NCI-H524 (cell line): ENCODE measurements at places on chromosomes 2 and 18.
A peak's percentile ranks its signal among the peaks of the same experiment; 100 is the strongest.

GRCh38 chr2:11621410-11621809 lies 48.6 kb downstream of the NTSR2 start:
- no peak for DNase-seq

DNA sequence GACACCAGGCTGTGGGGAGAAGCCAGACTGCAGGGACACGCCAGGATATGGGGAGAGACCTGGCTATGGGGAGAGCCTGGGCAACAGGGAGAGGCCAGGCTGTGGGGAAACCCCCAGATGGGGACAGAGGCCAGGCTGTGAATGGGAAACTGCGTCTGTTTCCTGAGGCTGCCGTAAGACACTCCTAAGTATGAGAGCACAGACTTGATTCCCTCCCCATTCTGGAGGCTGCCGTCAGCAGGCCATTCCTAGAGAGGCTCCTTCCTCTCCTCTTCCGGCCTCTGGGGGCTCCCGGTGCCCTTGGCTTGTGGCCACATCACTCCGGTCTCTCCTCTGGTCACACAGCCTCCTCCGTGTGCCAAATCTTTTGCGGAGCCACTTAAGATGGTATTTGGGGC lies 32.3 kb downstream of the ADI1 start:
- DNase-seq = no peak

DNA sequence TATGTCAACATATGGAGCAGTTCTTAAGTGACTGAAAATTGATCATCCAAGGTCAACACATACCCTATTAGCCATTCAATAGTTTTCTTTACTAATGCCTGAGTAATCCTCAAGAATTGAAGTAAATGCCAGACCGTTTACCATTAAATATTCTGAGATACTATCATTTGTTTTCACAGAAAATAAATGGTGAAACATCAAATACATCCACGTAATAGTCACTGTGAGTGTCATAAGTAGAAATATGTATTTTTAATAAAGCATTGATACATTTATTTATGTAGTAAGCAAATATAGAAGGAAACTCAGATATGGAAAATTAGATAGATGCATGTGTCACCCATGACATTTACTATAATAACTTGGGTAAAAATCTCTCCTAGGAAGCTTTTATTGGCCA lies 927.8 kb upstream of the NRXN1 start:
- DNase-seq = no peak

DNA sequence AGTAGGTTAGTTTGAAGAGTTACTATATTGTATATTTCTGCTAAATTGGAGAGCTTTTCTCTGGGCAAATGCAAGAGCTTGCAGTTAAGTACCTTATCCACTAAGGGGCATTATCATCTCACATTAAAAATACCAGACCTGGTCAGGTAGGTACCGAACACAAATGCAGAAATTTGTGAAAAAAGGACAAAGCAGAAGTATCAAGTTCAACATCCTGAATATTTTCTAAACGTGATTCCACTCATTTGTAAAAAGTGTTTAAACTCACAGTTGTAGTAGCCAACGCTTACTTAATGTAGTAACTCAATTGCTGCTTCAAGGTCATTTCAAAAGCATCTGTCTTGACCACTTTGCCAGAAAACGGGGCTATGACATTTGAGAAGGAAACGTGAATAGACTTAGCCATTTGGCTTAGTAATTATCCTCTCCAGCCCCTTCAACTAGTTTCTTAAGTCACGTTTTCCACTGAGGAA lies 52.1 kb downstream of the CYRIA start:
- peak; percentile 67 for DNase-seq

- no peak for DNase-seq
These were observed 299.6 kb downstream of the NDUFA10 start for GRCh38 chr2:239725551-239725890.

DNA sequence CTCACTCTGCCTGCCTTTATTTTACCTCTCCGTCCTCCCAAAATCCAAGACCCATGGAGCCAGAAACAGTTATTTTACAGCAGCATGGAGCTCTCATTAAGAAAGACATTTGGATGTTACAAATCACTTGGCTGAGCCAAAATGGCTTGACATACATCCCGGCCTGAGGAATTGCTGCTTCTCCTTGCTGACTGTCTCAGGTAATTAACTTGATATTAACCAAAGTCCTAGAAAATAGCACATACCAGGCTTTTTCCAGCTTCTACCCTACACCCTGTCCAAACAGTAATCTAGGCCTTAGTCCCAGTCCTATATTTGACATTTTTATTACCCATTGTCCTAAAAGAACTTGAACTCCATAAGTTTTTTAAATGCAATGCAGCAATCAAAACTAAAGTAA lies 205.0 kb downstream of the TMX3 start:
- no peak for DNase-seq

DNA sequence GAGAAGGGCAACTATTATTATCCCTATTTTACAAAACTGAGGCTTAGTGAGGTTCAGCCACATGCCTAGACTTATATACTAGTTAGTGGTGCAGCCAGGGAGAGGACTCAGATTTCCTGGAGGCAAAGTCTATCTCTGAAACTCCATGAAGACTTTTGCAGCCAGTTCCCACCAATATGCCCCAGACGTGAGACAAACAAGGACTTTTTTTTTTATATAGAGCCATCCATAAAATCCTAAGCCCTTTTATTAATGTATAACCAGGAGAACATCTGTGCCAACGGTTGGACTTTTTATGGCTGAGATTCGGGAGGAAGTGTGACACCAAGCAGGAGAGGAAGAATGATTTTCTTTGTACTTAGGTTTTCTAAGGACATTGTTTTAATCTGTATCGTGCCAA lies 29.9 kb downstream of the LIPG start:
- no peak for DNase-seq

DNA sequence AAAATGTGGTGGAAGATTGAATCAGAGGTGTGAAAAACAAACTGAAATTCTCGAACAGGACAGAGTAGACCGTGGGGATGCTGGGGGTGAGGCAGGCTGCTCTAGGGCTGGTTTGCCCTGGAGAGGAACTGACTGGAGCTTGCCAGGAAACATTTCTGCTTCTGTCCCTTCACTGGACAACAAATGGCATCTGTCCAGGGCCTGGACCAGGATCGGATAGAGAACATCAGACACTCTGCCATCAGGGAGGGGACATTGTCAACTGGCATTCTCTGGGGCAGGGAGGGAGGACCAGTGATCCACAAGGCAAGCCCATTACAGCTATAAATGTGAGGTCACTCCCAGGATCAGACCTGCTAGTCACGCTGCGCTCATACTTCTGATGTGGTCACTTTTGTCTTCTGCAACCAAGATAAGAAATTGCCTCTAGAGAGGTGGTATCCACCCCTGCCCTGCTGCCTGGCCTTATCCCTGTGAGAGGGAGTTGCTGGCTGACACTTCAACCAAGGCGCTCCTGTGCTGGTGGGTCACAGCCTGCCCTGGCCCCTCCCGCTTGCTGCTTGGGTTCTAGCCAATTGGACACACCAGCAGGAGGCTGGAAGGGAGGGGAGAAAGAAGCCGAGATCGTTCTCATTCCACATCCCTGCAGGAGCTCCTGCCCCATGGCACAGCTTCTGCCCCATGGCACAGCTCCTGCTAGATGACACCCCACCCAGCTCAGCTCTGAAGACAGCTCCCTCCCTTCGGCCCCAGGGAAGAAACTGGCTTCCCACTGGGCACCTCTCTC lies 8.7 kb downstream of the NPPC start:
- DNase-seq = peak; percentile 4

DNA sequence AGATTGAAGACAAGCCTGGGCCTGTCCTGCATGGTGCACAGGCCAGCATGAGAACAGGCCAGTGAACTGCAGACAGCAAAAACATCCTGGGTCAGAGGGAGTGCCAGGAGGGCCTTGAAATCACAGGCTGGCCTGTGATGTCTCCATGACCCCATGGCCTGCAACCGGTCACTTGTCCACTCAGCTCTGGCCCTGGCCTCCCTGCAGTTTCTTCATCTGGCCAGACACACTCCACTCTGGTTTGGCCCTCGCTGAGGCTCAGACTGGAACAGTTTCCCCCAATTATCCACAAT lies 12.6 kb downstream of the CYRIA start:
- DNase-seq = no peak
